ENCODE measurements at places on chromosomes 4 and X.

- DNase-seq = no peak
Measured at GRCh38 chrX:10756441-10756840, 136.1 kb upstream of the MID1 start.

GRCh38 chr4:31080887-31081286, 360.7 kb downstream of the PCDH7 start:
- no peak for DNase-seq

GRCh38 chr4:72006586-72006985, 25.2 kb upstream of the NPFFR2 start:
- DNase-seq = no peak

GRCh38 chr4:144809056-144809640, 163.2 kb downstream of the HHIP start:
- DNase-seq = peak; percentile 9

DNA sequence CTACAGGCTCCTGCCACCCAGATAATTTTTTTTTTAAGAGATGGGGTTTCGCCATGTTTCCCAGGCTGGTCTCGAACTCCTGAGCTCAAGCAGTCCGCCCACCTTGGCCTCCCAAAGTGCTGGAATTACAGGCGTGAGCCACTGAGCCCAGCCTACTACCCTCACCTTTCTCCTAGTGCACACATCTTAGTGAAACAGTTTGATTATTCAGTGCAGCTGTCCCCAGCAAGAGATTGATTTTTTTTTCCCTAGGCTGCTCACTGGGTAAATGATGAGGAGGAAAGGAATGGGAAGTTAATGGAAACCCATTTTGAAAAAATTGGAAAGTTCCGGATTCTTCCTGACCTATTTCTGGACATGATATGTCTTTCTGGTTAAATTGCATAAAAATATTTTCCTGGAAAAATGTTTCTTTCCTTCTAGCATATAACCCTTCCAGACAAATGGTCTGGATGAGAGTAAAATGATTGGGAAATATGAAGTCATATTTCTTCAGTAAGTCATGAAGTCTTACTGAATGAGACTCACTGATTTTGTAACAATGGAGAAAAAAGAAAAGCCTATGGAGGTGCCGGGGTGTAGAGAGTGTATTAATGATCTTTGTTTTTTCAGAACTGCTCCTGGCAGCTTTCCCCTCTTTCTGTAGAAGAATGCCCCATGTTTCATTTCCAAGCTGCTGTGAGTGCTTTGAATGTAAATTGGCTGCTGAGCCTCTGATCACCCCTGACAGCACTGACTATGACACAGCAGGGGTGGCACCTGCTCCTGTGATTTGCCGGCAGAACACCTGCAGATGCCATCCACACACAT, 19.5 kb upstream of the ZNF41 start:
- DNase-seq = no peak

Measured in iPS DF 6.9 (cell line).